ENCODE measurements at places on chromosomes 1 and 21.

- peak; percentile 51 for DNase-seq
- no peak overlapping the region for H3K27ac ChIP-seq
- peaks cover 3% of the 10 kb centered on the region for H3K4me1 ChIP-seq
- no peak overlapping the region for H3K4me3 ChIP-seq
These were observed 13.2 kb downstream of the PPP1R15B start for GRCh38 chr1:204398197-204399125.

DNA sequence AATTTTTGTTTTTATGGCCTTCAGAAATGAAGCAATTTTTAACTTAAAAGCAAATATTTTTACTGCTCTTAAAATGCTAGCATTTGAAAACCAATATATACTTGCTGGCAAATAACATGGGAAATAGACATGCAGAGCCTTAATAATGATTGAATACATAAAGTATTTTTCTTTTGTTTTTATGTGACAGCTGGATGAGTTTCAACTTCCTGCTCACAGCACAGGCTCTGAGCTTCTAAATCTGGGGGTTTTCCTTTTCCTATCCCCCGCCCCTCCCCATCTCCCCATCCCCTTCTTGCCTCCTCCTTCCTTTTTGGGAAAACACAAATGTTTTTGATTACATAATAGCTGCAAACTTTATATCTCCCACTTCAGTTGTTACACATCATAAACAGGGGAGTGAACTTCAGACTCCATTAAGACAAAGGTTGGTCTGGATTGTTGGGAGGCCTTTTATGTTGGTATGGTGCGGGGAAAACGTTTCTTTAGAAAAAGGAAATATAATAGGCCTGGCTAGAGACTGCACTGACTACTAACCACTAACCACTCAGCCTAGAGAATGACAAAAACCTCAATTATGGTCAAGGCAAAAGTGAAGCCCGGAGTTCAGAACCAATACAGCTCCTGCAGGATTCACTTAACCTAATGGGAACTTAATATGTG is 116.1 kb upstream of the GORAB start:
- H3K27me3 ChIP-seq = no peaks in the 10 kb centered on the region
- no peak overlapping the region for H3K27ac ChIP-seq
- H3K36me3 ChIP-seq = no peaks in the 10 kb centered on the region
- DNase-seq = no peak
- no peak overlapping the region for H3K4me3 ChIP-seq

DNA sequence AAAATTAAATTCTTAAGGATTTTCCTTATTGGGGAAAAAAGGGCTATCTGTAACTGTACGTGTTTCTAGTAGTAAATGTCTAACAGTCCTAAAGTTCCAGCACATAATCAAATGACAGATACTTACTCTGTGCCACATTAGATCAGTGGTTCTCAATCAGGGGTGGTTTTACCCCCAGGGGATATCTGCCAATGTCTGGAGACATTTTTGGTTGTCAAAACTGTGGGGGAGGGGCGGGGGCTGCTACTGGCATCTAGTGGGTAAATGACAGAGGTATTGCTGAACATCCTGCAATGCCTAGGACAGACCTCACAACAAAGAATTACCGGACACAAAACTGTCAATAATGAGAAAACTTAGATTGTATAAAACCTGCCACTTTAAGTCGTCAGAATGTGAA is 33.4 kb upstream of the PTPRC start:
- no peak overlapping the region for H3K27ac ChIP-seq
- H3K4me3 ChIP-seq = no peak overlapping the region
- H3K27me3 ChIP-seq = no peaks in the 10 kb centered on the region
- no peaks in the 10 kb centered on the region for H3K36me3 ChIP-seq

GRCh38 chr21:29334717-29335428 is 36.2 kb downstream of the BACH1 start:
- no peak overlapping the region for H3K27ac ChIP-seq
- H3K27me3 ChIP-seq = no peaks in the 10 kb centered on the region
- DNase-seq = no peak
- peaks cover 4% of the 10 kb centered on the region for H3K4me1 ChIP-seq

- H3K4me3 ChIP-seq = no peak overlapping the region
- H3K36me3 ChIP-seq = no peaks in the 10 kb centered on the region
- H3K27ac ChIP-seq = no peak overlapping the region
- no peaks in the 10 kb centered on the region for H3K27me3 ChIP-seq
- no peaks in the 10 kb centered on the region for H3K4me1 ChIP-seq
These were observed 1637.8 kb downstream of the PLA2G4A start for GRCh38 chr1:188466539-188466938.

GRCh38 chr1:165408518-165408917 is 36.4 kb downstream of the RXRG start:
- peaks cover 4% of the 10 kb centered on the region for H3K4me1 ChIP-seq
- no peak overlapping the region for H3K4me3 ChIP-seq
- H3K27ac ChIP-seq = no peak overlapping the region

DNA sequence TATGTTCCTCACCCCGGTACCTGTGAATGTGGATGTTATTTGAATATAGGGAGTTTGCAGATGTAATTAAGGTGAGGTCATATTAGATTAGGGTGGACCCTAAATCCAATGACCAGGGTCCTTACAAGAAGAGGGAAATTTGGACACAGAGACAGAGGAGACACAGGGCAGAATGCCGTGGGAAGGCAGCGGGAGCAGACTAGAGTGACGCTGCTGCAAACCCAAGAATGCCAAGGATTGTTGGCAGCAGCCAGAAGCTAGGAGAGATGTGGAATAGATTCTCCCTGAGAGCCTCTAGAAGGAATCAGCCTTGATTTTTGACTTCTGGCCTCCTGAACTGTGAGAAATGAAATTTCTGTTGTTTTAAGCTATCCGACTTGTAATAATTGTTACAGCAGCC is 53.6 kb downstream of the SPATA46 start:
- peaks cover 13% of the 10 kb centered on the region for H3K4me1 ChIP-seq
- H3K27me3 ChIP-seq = no peaks in the 10 kb centered on the region
- no peak overlapping the region for H3K27ac ChIP-seq

GRCh38 chr21:37891972-37892371 is 24.3 kb downstream of the KCNJ6 start:
- no peak overlapping the region for H3K4me3 ChIP-seq
- H3K36me3 ChIP-seq = no peaks in the 10 kb centered on the region
- peaks cover 4% of the 10 kb centered on the region for H3K4me1 ChIP-seq
- no peak for DNase-seq
- no peaks in the 10 kb centered on the region for H3K27me3 ChIP-seq
- no peak overlapping the region for H3K27ac ChIP-seq

- no peak overlapping the region for H3K27ac ChIP-seq
- no peaks in the 10 kb centered on the region for H3K36me3 ChIP-seq
- H3K27me3 ChIP-seq = peaks cover 41% of the 10 kb centered on the region
- no peak for DNase-seq
- peaks cover 61% of the 10 kb centered on the region for H3K4me1 ChIP-seq
- no peak overlapping the region for H3K4me3 ChIP-seq
These were observed 2.5 kb downstream of the TRNP1 start for GRCh38 chr1:26996024-26996423.

- H3K4me3 ChIP-seq = no peak overlapping the region
- H3K27me3 ChIP-seq = peaks cover 10% of the 10 kb centered on the region
- peak; percentile 54 for DNase-seq
- H3K4me1 ChIP-seq = peaks cover 18% of the 10 kb centered on the region
- peaks cover 10% of the 10 kb centered on the region for H3K36me3 ChIP-seq
- no peak overlapping the region for H3K27ac ChIP-seq
These were observed 3.9 kb upstream of the CD58 start for GRCh38 chr1:116574581-116575291.

GRCh38 chr1:67653304-67653703 is 31.7 kb upstream of the GADD45A start:
- DNase-seq = no peak
- H3K27me3 ChIP-seq = no peaks in the 10 kb centered on the region
- H3K4me1 ChIP-seq = no peaks in the 10 kb centered on the region
- H3K36me3 ChIP-seq = no peaks in the 10 kb centered on the region

- H3K4me3 ChIP-seq = no peak overlapping the region
- no peak overlapping the region for H3K27ac ChIP-seq
- no peaks in the 10 kb centered on the region for H3K27me3 ChIP-seq
- no peak for DNase-seq
- H3K36me3 ChIP-seq = no peaks in the 10 kb centered on the region
These were observed 687.7 kb upstream of the ADGRL4 start for GRCh38 chr1:79694241-79694640.

DNA sequence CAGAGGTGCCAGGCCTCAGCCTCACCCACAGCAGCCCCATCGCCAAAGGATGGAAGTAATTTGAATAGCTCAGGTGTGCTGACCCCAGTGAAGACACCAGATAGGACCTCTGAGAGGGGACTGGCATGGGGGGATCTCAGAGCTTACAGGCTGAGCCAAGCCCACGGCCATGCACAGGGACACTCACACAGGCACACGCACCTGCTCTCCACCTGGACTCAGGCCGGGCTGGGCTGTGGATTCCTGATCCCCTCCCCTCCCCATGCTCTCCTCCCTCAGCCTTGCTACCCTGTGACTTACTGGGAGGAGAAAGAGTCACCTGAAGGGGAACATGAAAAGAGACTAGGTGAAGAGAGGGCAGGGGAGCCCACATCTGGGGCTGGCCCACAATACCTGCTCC is 15.0 kb downstream of the NPR1 start:
- no peak overlapping the region for H3K4me3 ChIP-seq
- DNase-seq = no peak
- no peaks in the 10 kb centered on the region for H3K27me3 ChIP-seq
- H3K4me1 ChIP-seq = peaks cover 14% of the 10 kb centered on the region
- H3K27ac ChIP-seq = no peak overlapping the region

DNA sequence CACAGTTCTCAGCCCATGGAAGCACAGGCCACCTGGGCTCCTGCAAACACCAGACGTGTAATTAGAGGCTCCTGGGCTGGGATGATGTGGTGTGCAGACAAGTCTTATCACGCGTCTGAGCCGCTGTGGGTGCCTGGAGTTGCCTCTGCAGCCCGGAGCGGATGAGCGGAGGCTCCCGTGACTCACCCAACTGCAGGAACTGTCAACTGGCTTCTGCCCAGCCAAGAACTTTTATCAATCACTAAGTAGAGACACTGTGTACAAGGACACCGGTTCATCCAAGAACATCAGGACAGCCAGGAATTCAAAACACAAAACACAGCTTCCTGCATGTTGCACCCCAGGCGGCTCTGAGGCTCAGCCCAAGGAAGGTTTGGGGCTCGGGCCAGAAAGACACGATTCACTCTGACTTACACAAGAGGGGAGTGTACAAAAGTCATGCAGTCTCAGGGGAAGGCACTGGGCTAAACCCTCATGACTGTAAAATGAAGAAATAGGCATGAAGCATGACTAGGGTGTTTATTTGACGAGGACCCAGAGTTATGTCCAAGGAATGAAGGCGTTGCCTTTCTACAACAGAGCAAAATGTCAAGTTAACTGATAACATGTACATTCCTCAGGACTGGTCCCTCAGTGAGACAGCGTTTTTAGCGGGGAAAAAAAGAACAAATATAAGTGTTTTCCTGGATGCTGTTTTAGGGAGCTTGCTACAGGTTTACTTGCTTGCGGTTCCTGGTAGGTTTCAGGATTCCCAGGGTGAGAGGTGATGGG is 21.1 kb downstream of the ERRFI1 start:
- peaks cover 17% of the 10 kb centered on the region for H3K4me1 ChIP-seq
- H3K27me3 ChIP-seq = no peaks in the 10 kb centered on the region
- H3K4me3 ChIP-seq = no peak overlapping the region
- no peak for DNase-seq

- no peaks in the 10 kb centered on the region for H3K27me3 ChIP-seq
- H3K4me1 ChIP-seq = peaks cover 4% of the 10 kb centered on the region
- no peak overlapping the region for H3K27ac ChIP-seq
- no peak for DNase-seq
- no peak overlapping the region for H3K4me3 ChIP-seq
- peaks cover 7% of the 10 kb centered on the region for H3K36me3 ChIP-seq
These were observed 244.9 kb downstream of the KCNJ6 start for GRCh38 chr21:37671381-37671780.

DNA sequence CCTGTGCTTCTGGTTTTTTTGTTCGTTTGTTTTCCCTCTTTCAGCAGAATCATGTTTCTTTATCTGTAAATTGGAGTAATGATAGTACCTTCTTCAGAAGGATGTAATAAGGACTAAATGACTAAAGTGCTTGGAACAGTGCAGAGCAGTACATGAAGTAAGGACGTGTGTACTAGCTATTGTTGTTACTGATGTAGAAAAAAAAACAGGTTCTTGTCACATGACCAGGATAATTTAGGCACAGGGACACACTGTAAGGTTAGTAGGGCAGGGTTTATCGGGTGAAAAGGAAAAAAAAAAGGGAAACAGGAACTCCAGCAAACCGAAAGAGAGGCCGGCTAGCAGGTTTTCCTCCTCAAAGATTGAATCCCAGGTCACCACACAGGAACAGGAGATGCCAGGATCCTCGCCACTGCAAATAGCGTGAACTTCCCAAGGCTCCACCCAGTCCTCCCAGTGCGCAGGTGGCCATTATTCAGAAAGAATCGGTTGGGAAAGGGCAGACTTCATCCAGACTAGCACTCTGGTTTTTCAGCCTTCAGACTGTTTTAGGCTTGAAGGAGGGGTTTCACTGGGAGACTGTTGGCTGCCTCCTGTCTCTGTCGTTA is 63.8 kb upstream of the PRRC2C start:
- no peak for DNase-seq
- no peaks in the 10 kb centered on the region for H3K27me3 ChIP-seq
- no peak overlapping the region for H3K4me3 ChIP-seq
- no peaks in the 10 kb centered on the region for H3K4me1 ChIP-seq
- H3K36me3 ChIP-seq = no peaks in the 10 kb centered on the region

GRCh38 chr21:35873441-35873840 is 186.9 kb downstream of the SETD4 start:
- no peak for DNase-seq
- no peaks in the 10 kb centered on the region for H3K27me3 ChIP-seq
- no peaks in the 10 kb centered on the region for H3K4me1 ChIP-seq
- no peaks in the 10 kb centered on the region for H3K36me3 ChIP-seq

- peak overlapping the region; percentile 61 for H3K4me3 ChIP-seq
- H3K36me3 ChIP-seq = no peaks in the 10 kb centered on the region
- DNase-seq = peak; percentile 59
These were observed 1.1 kb downstream of the HUNK start for GRCh38 chr21:31873696-31874599.

- no peaks in the 10 kb centered on the region for H3K4me1 ChIP-seq
- H3K27ac ChIP-seq = no peak overlapping the region
- no peak overlapping the region for H3K4me3 ChIP-seq
These were observed 275.8 kb downstream of the KCTD3 start for GRCh38 chr1:215842905-215843304.

- no peak overlapping the region for H3K4me3 ChIP-seq
- H3K27me3 ChIP-seq = no peaks in the 10 kb centered on the region
- H3K27ac ChIP-seq = no peak overlapping the region
- no peaks in the 10 kb centered on the region for H3K4me1 ChIP-seq
- H3K36me3 ChIP-seq = no peaks in the 10 kb centered on the region
These were observed 133.1 kb downstream of the LRRC40 start for GRCh38 chr1:70072231-70072751.

- no peak overlapping the region for H3K27ac ChIP-seq
- no peak for DNase-seq
- no peaks in the 10 kb centered on the region for H3K4me1 ChIP-seq
These were observed 581.7 kb downstream of the MRPL39 start for GRCh38 chr21:25025596-25025995.

- H3K27me3 ChIP-seq = no peaks in the 10 kb centered on the region
- no peaks in the 10 kb centered on the region for H3K4me1 ChIP-seq
- DNase-seq = no peak
These were observed 6.6 kb downstream of the SCAF4 start for GRCh38 chr21:31725202-31725839.

- no peaks in the 10 kb centered on the region for H3K27me3 ChIP-seq
- H3K4me1 ChIP-seq = peaks cover 38% of the 10 kb centered on the region
- DNase-seq = no peak
- H3K4me3 ChIP-seq = no peak overlapping the region
These were observed 88.7 kb downstream of the ITPKB start for GRCh38 chr1:226650236-226650841.
